Fibroblast of skin of back (primary cell): ENCODE measurements at places on chromosomes 16 and 17.

GRCh38 chr16:19588661-19589060 is 33.2 kb downstream of the VPS35L start:
- DNase-seq = no peak

GRCh38 chr17:78779850-78780249 is 2.2 kb downstream of the CYTH1 start:
- DNase-seq = no peak

DNA sequence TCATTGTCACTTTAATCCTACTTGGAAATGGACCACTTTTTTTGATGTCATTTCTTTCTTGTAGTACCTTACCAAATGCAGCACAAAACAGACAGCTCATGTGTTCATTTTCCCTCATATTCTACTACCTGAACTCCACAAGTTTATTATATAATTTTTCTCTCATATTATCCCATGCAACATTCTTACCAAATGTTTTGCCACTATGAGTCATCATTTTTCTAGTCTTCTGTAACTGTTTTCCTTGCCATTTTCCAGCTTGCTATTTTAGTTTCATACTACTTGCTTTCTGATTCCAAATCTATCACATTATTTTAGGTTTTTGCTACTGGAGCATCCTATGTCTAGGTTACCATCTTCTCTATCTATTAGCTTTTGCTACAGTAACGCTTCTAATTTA is 332.7 kb downstream of the ZFHX3 start:
- DNase-seq = peak; percentile 61

- DNase-seq = no peak
Measured at GRCh38 chr17:59508999-59509625, 56.3 kb upstream of the DHX40 start.

GRCh38 chr17:8109661-8110455 is 8.5 kb downstream of the ALOXE3 start:
- no peak for DNase-seq

DNA sequence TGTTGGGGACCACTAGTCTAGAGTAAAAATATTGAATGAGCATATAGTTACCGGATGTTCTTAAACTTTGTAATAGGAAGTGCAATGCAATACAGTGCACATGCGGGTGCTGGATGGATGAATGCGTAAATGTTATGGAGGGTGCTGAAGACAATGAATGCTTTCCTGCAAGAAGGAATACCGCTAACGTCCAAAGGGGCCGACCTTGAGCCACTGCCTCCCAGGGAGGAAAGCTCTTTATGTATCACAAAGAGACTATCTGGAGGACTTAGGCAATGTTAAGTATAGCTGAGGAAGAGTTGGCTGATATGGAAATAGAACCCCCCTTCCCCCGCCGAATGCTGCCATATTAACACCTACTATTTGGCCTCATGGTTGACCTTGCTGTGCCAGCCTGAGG is 27.5 kb upstream of the SHCBP1 start:
- no peak for DNase-seq

GRCh38 chr16:25079637-25080378 is 31.7 kb upstream of the LCMT1 start:
- no peak for DNase-seq

DNA sequence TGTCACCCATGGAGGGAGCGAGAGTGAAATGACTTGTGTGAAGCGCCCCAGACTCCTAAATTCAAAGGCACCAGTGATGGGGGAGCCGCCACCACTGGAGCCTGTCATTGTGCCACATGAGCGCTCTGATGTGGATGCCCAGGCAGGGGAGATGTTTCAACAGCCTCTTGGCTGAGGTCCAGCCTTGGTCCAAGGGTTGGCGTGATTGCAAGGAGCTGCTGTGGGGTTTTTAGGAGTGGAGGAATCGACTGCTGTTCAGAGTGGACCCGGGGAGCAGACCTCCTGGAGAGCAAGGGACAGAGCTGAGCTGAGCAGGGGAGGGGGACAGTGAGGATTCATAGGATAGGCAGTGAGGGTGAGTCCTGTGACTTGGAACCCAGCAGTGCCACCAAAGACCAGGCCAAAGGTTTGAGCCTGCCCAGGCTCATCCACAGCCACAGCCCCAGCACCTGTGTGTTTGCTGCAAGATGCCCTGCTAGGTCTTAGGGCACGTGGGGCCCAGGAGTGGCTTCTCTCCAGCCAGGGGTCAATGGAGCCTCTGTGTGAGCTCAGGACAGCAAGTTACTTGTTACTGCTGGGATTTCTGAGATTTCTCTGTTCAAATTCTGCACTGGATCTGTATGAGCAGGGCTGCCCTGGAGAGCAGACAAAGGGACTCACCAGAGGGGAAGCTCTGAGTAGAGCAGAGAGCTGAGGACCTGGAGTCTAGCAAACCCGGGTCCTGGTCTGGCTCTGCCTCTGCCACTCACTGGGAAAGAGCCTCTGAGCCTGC is 20.3 kb downstream of the RHBDL3 start:
- no peak for DNase-seq

DNA sequence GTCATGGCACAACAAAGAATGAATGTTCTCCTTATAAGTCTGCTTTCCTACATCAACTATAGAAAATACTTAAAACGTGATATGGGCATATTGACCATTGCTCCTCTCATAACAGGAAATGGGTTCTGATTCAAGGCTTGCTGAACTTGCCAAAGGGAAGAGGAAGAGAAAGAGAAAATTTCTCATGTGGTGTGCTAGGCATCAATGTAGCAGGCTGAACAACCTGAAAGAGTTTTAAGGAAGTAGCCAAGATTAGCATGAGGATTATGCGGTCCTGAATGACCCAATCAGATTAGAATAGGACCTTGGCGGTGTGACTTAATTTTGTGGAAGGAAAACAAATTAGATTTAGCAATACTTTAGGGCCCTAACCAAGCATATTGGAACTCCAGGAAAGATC is 617.7 kb upstream of the CDH11 start:
- no peak for DNase-seq

GRCh38 chr16:57152096-57153093 is 33.4 kb downstream of the PSME3IP1 start:
- no peak for DNase-seq

- DNase-seq = no peak
Measured at GRCh38 chr17:55416470-55417052, 5.1 kb downstream of the MMD start.

DNA sequence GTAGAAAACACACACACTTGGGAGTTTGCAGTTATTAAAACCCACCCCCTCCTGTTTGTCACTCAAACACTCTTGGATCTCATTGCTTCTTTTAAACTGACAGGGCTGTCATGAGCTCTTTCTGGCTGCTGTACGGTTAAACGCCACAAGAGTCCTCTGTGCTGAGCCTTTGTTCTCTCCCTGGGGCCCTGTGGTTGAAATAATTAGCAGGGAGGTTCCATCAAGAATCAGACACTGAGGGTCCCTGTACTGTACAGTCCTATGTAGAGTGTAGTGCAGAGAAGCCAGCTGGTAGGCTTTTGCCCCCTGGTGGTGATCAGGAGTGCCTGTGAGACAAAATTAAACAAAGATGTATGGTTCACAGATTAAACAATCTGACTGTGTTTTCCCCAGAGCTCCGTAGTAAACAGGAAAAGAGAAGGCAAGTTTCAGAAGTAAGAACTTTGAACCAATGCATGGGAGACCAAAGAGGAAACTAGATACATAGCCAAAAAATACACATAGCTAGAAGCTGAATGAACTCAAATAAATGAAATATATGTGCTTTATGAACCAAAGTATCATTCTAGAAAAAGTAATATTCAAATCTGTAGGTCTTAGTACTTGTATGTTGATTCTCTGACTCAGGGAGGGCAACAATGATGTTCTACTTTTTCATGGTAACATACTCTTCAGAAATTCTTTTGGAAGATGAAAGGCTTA is 1.4 kb upstream of the SSH2 start:
- peak; percentile 81 for DNase-seq

DNA sequence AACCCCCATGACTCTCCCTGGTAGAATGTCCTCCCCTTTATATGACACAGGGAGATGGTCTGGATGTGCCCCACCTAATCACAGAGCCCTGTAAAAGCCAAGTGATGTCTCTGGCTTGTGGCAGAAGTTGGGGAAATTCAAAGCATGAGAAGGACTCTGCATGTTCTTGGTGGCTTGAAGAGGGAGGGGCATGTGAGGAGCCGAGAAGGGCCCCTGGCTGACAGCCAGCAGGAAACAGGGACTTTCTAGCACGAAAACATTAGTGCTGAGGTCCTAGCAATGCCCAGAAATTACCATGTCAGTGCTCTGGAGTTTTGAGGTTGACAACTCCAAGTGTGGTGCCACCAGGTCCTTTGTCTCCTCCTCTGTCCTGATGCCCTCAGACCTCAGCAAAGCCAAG is 75.9 kb downstream of the USP22 start:
- DNase-seq = peak; percentile 70

GRCh38 chr16:28149011-28149888 is 62.5 kb downstream of the XPO6 start:
- DNase-seq = no peak

GRCh38 chr16:18827890-18828289 is 26.5 kb upstream of the ARL6IP1 start:
- no peak for DNase-seq

- DNase-seq = no peak
Measured at GRCh38 chr17:49525831-49526741, 31.0 kb downstream of the NGFR start.

- no peak for DNase-seq
Measured at GRCh38 chr16:84753412-84754326, 53.9 kb downstream of the USP10 start.

DNA sequence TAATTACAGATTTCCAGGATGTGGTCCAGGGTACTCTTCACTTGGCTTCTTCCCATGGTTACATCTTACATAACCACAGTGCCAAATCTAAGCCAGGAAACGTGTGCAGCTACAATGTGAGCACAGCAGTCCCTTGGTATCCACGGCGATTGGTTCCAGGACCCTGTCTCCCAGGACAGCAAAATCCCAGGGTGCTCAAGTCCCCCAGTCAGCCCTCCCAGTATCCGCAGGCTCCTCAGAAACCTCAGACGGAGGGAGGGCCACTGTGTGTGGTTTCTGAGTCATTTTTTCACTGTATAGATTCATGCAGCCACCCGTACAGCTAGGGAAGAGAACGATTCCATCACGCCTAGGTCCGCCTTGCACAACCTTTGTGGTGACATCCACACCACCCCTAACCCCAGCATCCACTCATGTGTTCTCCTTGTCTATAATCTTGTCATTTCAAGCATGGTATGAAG is 11.1 kb upstream of the ATP2C2 start:
- DNase-seq = peak; percentile 49

- DNase-seq = no peak
Measured at GRCh38 chr17:80191192-80191591, 21.4 kb downstream of the CARD14 start.

GRCh38 chr17:63930951-63931575 is 1.1 kb downstream of the CD79B start:
- DNase-seq = no peak

GRCh38 chr16:72241930-72242329 is 70.0 kb upstream of the PMFBP1 start:
- peak; percentile 62 for DNase-seq

DNA sequence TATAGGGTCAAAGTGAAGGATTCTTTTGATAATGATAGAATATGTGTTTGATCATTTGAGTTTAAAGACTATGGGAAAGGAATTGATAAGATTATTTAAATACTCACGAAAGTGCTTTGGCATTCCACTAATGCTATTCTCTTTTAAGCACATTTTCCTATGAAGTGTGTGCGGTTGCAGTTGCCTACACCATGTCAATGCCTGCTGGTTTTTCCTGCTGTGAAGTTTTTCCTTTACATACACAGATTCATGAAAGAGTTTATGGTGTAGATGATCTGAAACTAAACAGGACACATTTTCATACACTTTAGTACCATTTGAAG is 78.7 kb downstream of the VMP1 start:
- no peak for DNase-seq

- no peak for DNase-seq
Measured at GRCh38 chr16:20271893-20272292, 55.4 kb downstream of the GP2 start.

GRCh38 chr17:19670908-19671307 is 22.4 kb downstream of the ALDH3A2 start:
- DNase-seq = no peak

- no peak for DNase-seq
Measured at GRCh38 chr16:81096715-81097208, 567 bp upstream of the GCSH start.

- DNase-seq = no peak
Measured at GRCh38 chr17:70772761-70773160, 603.4 kb downstream of the KCNJ2 start.

GRCh38 chr16:58187665-58188421 is 10.1 kb downstream of the CSNK2A2 start:
- DNase-seq = no peak
